Stimulated activated CD4-positive, alpha-beta T cell treated with anti-CD3 and anti-CD28 coated beads, TNF-alpha, amount 100 ng/mL, for 1 hour (primary cell): ENCODE measurements at places on chromosomes 3 and 15.

DNA sequence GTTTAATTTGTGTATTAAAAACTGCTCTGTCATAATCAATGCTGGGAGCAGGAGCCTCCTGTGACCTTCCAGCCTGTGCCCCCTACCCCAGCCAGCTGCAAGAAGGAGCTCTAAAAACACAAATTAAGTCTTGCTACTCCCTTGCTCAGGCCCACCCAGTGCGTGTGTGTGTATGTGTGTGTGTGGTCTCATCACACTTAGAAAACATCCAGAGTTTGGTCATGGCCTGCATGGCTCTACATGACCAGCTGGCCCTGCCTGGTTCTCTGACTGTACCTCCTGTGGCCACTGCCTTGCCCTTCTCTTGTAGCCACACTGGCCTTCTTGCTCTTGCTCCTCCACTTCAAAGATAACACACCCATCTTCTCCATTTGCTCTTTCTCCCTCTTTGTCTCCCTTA is 13.7 kb downstream of the P2RY14 start:
- no peak for DNase-seq

GRCh38 chr3:71885006-71885405 is 100.1 kb upstream of the PROK2 start:
- DNase-seq = no peak

DNA sequence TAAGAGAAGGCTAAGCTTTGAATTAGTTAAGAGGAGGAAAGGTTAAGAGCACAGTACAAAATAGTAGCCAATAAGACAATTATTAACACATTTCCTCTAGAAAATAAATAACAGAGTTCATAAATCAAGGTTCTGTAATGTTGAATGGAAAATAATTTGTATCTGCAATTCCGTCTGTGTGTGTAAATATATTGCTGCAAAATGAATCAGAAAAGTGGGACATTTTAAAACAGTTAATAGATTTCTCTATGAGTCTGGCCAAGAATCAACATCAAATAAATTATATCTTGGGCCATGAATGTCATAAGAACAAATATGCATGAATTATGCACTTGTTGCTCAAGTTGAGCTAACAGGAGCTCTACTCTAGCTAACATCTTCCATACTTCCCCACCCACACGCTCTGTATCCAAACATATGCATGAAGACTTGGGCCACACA is 14.2 kb upstream of the SUCNR1 start:
- DNase-seq = no peak

- DNase-seq = no peak
Measured at GRCh38 chr3:186060222-186060621, 48.7 kb downstream of the ETV5 start.

- no peak for DNase-seq
Measured at GRCh38 chr3:44078863-44079262, 162.8 kb upstream of the TOPAZ1 start.

- no peak for DNase-seq
Measured at GRCh38 chr15:80170596-80170995, 17.8 kb downstream of the FAH start.

GRCh38 chr3:27025718-27026117 is 343.5 kb downstream of the NEK10 start:
- DNase-seq = no peak

DNA sequence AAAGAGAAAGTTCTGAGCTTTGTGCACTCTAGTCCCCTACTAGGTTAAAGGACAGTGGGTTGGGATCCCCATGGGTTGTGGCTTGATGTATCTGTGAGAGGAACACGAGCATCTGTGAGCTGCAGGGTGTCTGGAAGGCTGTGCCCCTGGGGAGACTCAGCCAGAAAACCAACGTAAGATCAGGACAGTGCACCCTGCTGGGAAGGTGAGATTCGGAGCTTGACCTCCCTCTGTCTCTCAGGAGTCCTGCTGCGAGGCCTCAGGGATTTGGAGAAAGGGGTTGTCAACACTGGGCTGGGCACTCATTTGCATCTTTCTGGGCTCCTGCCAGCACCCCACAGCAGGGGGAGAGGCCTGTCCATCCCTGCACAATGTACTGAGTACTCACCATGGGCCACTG is 15.2 kb downstream of the ANKRD63 start:
- no peak for DNase-seq

DNA sequence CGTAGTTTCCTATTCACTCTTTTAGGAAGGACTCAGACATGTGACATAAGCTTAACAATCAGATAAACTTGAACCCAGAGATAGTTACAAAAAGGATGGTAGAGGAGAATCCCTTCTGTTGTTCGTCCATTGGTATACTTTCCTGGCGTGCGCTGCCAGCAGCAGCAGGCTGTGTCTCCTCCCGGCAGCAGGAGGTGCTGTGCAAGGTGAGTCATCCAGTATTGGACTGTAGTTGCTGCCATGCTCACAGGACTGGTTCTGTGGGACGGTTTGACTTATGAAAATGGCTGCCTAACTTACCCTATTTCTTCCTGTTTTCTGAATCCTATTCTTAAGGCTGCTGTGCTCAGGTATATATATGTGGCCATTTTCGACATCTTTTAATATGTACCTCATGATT is 253.4 kb upstream of the LRRC3B start:
- no peak for DNase-seq

- no peak for DNase-seq
Measured at GRCh38 chr3:25911525-25912295, 121.8 kb downstream of the OXSM start.

DNA sequence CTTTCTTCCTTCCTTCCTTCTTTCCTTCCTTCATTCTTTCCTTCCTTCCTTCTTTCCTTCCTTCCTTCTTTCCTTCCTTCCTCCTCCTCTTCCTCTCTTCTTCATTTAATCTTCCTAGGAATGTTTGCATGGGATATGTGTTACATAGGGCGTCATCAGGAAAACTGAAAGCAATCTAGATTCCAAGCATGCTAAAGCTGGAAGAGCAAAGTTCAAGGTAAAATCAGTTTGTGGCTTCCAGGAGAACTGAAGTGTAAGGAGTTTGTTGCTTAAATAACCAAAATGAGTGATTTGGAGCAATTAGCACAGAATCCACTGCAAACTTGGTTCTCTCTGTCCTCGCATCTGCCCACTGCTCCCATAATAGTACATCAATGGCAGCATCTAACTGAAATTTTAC is 716.2 kb downstream of the GBE1 start:
- no peak for DNase-seq

- DNase-seq = no peak
Measured at GRCh38 chr3:139307601-139308555, 35.9 kb upstream of the MRPS22 start.

- DNase-seq = no peak
Measured at GRCh38 chr3:63864965-63865327, 1.3 kb downstream of the ATXN7 start.

GRCh38 chr15:32683906-32684584 is 33.8 kb upstream of the GREM1 start:
- DNase-seq = no peak

- DNase-seq = no peak
Measured at GRCh38 chr3:13019243-13020095, 53.8 kb downstream of the IQSEC1 start.

GRCh38 chr3:33732394-33732793 is 14.3 kb upstream of the CLASP2 start:
- DNase-seq = no peak

GRCh38 chr15:28026764-28027713 is 72.1 kb downstream of the OCA2 start:
- no peak for DNase-seq

GRCh38 chr3:9949626-9950025 is 2.6 kb downstream of the PRRT3 start:
- no peak for DNase-seq

DNA sequence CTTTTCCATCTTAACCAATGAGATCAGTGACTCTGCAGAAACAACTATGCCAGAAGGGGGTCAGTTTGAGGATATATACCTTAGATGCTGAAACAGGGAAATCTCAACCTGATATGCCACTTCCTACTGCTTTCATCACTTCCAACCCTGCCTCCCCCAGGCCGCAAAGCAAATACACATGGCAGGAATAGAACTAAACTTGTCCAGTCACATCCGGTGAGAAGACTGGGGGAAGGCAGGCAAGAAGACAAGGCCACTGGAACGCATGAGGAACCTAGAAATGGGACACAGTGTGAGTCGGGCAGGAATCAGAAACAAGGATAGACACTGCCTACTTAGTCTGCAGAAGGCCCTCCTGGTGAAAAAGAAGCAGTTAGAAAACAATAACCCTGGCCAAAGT is 90.6 kb downstream of the MYO5A start:
- no peak for DNase-seq

DNA sequence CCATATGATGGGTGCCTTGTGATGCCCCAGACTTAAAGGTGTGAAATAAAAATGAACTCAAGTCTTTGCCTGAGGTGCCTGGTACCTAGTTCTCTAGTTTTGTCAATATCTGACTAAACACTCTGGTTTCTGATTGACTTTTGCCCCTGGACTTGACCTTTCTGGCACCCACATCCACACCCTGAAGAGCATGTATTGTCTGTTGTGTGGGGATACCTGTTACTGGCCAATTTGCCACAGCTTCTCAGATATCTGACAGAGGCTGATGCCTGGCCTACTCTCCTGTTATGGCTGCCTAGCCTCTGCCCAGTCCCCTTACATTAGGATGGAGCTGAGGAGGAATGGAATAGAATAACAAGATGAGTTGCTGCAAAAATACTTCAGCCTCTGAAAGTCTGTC is 3.6 kb downstream of the ZBTB38 start:
- no peak for DNase-seq

DNA sequence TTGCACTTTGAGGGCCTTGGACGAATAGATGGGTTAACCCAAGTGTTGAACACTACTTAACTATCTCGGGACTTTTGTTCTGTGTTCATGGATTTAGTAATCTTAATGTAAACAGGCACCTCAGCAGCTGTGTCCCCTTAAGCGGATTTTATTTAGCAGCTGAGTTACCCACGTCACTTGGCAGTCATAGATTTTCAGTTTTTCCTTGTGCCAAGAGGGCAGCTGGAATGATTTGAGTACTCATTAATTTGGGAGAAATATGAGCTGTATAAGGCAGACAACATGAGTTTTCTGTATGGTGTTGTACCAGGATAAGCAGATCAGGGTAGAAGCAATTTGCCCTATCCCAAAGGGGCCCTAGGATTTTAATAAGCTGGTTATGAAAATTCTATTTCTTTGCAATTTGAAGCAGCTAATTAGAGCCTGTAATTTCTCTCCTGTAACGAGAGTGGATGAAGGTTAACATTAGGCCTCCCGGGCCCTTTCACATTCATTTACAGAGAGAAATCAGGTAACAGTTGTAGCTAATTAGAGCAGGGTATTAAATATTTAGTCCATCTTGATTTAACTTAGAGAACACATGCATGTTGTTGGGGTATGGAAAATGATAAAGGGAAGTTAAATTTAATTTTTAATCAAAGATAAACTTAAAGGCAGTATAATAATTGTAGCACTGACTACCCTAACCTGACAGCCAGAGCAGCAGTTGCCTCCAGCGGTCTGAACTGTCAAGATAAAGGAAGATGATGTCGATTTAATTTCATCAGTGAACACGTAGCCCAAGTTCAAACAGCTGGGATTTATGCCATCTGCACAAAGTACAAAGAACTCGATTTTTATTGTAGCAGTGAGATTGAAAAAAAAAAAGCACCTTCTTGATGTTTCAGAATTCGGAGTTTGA is 194.5 kb downstream of the LRTM1 start:
- DNase-seq = no peak

GRCh38 chr3:14511623-14512280 is 28.4 kb downstream of the GRIP2 start:
- no peak for DNase-seq

DNA sequence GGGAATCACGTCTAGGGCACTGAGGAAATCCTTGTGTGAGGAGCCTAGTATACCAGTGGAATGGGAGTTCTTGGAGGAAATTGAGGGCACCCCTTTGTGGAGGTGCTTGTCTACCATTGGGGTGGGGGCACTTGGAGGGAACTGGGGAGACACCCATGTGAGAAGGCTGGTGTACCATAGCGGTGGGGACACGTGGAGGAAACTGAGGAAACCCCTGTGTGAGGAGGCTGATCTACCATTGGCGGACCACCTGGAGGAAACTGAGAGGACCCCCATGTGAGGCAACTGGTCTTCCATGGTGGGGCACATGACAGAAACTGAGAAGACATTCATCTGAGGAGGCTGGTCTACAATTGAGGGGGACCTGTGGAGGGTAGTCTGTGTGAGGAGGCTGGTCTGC is 164.5 kb downstream of the FBLN2 start:
- DNase-seq = no peak

DNA sequence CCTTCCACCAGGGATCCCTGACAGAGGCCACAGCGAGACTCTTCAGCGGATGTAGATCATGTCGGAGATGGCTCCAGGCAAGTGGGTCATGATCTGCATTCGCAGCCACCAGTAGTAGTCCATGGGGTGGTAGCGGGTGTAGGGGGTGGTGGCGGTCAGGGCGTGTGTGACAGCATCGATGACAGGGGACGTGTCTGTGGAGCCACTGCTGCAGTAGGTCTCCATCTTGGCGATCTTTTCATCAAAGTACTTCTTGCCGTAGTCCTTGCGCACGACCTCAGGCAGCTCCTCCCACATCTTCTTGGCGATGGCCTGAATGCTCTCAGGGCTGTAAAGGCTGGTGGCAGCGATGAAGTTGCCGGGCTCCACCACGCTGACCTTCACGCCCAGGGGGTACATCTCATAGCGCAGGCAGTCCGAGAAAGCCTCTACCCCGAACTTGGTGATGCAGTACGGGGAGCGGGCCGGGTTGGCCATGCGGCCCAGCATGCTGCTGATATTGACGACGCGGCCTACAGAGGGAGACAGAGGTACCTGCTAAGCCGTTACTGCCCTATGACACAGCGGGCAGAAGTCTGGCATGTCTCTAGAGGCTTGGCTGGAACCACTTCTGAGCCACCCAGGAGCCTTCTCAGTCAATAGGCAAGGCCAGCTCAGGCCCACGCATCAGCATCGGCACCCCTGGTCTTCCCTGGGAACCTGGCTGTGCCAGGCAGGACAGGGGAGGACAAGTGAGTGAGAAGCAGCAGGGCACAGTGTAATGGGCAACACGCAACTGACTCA is 43.7 kb downstream of the BDH1 start:
- no peak for DNase-seq

DNA sequence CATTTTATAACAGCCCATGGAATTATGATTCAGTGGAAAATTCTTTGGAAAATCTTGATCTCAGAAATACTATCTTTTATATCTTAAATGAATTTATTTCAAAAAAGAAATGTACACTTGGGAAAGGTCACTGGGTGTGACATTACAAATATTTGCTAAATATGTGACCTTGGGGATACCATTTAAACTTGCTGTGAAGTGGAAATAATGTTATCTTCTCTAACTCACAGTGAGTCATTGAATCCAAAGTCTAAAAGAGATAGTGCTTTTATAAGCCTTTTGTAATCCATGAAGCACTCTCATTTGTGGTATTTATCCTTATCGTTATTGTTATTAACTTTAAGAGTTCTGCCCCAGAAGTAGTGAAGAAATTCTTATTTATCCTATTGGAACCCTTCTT is 289.8 kb upstream of the SEMA6D start:
- no peak for DNase-seq

DNA sequence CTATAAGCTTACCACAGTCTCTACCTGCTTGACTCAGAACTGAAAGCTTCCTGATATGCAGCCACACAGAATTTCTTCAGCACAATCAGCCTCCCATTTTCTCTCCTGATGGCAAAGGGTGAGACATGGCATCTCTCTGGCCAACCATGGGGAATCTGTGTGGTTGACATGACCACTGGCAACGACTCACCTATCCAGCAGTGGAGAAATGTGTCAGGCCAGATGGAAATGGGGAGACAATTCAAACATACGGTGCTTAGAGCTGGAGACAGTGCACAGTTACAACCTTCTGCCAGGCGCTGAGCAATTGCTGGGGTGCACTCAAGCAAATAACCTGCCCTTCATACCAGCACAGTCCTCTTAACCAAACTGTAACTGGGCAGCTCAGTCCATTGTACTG is 3.6 kb downstream of the ZNF385D start:
- no peak for DNase-seq
